ENCODE measurements at places on chromosomes 12 and 14.

DNA sequence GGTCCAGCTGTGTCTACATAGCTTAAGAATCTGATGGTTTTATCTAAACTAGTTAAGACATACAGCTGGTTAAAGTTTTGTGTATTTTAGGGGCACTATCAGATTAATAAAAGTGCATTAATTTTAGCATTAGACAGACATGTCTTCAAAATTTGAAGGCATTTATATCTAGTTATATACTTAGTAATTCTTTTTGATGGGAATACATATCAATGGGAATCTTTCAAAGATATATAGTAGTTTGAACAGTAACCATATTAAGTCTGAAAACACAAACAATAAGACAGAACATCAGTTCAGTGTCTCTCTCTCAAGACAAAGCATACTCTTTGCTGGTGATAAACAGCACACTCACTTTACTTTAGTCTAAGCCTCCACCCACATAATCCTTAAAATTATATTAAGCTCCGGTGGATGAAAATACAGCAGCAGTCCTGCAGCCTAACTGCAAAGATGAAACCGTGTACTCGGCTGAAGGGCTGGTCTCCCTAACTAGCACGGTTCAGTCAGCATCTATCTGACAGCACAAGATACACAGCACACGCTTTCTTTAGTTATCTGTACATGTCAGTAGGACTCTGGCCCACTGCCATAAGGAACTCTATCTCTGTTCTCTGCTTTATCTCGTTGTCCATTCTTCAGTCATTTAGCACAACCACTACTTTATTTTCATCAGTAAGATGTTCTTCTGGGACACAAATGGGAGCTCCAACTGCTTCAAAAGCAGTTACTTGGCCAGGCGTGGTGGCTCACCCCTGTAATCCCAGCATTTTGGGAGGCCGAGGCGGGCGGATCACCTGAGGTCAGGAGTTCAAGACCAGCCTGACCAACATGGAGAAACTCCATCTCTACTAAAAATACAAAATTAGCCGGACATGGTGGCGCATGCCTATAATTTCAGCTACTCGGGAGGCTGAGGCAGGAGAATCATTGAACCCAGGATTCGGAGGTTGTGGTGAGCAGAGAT is 80.5 kb downstream of the MED13L start:
- DNase-seq: no peak

- DNase-seq: no peak
These were observed 15.5 kb upstream of the KLC1 start for GRCh38 chr14:103613517-103613916.

- DNase-seq: no peak
These were observed 17.1 kb upstream of the NEK9 start for GRCh38 chr14:75143761-75144527.

DNA sequence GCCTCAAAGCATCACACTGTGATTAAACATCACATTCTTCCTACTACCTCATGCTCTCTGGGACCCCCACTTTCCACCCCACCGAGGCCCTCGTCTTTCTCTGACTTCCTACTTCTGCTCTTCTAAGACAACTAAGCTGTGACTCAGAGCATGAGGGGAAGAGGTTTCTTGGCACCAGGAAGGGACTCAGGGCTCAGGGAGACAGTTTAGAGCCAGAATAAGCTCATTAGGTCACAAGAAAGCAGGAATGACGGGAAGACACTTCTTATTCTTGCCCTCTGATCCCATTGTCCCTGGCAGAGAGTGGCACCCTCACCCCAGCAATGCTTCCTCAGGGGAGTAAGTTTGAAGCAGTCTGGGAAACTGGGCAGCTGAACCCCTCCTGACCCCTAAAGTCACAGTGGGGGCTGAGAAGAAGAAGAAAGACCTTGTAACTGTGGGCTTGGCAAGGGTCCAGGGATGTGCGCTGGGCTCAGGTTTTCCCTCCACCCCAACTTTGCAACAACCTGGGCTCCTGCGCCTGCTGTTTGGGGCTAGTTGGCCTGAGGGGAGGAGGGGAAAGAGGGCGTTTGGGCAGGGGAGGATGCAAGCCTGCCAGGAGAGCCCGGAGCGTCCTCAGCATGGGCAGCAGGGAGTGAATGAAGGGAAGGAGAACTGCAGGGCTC is 64.6 kb upstream of the ACTN1 start:
- no peak for DNase-seq

DNA sequence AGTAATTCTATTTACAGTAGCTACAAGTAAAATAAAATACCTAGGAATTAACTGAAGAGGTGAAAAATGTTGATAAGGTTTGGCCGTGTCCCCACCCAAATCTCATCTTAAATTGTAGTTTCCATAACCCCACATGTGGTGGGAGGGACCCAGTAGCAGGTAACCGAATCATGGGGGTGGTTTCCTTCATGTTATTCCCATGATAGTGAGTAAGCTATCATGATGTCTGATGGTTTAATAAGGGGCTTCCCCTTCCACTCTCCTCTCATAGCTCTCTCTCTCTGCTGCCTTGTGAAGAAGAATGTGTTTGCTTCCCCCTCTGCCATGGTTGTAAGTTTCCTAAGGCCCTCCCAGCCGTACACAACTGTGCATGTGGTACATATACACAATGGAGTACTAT is 1170.7 kb downstream of the BCL11B start:
- no peak for DNase-seq

DNA sequence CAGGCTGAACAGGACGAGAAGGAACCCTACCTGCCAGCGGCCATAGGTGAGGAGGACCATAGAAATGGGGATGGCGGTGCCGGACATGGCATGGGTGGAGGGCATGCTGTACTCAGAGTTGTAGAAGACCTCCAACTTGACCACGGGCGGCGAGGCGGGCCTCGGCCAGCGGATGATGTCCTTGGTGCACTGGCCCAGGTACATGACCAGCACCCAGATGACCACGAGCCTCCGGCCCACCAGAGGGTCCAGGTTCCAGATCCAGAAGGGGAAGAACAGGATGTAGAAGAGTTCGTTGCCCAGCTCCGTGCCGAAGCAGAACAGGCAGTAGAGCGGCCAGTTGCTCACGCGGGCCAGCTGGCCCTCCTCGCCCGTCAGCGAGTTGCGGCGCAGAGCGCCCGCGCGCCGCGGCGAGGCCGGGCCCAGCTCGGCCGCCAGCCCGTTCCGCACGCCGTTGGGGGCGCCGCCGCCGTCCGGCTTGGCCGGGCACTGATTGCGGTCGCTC is 582 bp downstream of the SGPP1 start:
- no peak for DNase-seq

- no peak for DNase-seq
These were observed 50.9 kb upstream of the PKP2 start for GRCh38 chr12:32947206-32948067.

- no peak for DNase-seq
These were observed 658 bp upstream of the CEP128 start for GRCh38 chr14:80942191-80942600.

DNA sequence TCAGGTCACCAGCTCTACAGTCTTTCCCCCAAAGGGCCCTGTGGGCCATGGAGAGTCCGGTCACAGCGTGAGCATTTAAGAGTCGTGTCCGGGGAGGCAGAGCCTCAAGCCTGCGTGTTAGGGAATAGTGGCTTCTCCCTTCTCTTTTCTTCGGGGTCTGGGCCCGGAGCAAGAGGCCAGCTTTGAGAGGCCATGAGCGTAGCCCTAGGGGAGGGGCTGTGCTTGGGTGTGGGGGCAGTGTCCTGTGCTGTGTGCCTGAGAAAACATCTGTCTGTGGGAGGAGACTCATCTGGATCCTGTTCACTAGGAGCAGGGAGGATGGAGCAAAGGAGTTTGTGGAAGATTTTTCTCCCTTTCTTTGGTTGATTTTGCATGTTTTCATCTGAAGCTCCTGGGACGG is 5.3 kb downstream of the LRP1-AS start:
- DNase-seq: no peak
